Left renal cortex interstitium (tissue), 4 donors: ENCODE measurements at places on chromosomes 6 and 20. TPM values are rescaled to one million over a fixed set of nuclear protein-coding genes. Genes with fewer than 3 reads are reported as not detected.
A peak's percentile ranks its signal among the peaks of the same experiment; 100 is the strongest.

DNA sequence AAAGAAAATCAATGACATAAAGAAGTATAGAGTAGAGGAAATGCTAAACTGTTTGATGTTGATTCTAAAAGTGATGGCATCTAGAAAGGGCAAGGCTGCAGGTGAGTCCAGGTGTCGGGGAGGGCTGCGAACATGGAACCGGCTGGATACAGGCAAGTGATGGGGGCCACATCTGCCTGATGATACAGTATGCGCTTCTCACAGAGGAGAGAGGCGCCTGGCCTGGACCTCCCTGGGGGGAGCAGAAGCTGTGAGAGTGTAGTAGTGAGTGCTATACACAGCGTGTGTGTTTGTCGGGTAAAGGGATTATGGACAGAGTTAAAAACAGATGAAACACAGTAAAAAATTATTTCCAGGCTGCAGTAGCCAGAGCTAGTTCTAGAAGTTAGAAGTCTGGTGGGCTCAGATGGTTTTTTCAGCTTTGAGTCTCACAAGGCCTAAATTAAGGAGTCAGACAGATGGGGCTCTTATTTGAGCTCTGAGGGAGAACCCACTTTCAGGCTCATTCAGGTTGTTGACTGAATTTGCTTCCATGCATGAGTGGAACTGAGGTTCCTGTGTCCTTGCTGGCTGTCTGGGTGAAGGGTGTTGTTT, 195.8 kb upstream of the ARG1 start:
- no peak for DNase-seq

The HLA-DQB1 gene
- 3.8 TPM for polyA plus RNA-seq

DNA sequence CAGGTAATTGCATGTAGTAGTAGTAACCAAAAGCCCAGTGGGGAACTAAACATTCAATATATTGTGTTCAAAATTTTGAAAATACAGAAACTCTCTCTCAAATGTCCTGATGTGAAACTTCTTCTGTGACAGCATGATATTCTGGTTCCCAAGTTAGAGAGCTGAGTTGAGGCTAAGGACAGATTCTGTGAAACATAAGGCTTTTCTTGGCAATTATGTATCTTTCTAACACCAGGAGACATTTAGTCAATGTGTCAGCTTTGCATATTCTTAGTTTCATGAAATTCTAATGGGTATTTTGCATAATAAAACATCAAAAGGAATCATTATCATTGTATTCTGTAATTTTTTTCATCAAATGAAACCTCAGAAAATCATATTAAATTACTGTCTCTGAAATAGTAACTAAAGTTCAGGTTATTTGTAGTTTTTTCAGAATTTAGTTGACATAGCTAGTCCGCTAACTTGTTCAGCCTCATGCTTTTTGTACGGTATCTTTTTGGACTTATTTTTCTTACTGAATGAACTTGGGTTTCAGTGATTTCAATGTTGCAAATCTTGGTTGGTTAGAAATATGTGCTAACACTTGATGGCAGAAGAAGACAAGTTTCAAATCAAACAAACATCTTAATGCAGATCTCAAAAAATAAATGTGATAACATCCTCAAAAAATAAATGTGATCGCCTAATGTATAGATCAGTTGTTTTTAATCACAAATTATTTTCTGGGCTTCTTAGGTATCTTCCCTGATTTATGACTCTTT, 70.4 kb downstream of the AKAP7 start:
- no peak for DNase-seq

The C6orf132 gene
- 3.8 TPM for polyA plus RNA-seq

The NTSR1 gene
- polyA plus RNA-seq, result 1.6 TPM

- DNase-seq, result no peak
Observed at GRCh38 chr20:1330075-1330830, 1.3 kb upstream of the SDCBP2 start.

The KHDC1 gene
- 9.2 TPM for polyA plus RNA-seq

The BEND3 gene
- 9.8 TPM for polyA plus RNA-seq

GRCh38 chr6:160305926-160306713, 42.1 kb upstream of the SLC22A3 start:
- no peak for DNase-seq

The COL21A1 gene
- 147 TPM for polyA plus RNA-seq

DNA sequence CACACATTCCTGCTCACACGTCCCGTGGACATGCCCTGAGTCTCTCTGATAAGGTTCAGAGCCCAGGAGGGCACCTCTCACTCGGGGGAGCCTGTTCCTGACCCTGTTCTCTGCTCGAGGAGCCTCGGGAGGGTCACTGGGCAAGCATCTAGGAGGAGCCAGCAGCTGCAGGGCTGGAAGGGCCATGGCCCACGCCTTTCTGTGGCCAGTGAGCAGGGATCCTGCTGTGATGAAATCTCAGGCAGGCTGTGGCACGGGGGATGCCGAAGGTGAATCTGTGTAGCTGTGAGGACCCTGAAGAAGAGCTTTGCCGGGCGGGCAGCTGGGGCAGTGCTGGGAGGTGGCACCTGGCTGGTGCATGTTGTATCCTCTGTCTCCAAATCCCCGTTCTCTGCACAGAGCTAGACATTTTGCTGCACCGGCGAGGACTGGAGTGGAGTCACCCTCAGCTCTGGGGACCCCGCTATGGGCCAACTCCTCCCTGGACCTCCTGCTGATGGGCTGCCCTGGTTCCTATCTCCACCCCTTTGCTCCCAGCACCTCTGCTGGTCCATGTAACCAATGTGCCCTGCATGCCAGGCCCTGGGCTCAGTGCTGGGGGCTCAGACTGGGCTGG, 7.1 kb upstream of the NPBWR2 start:
- DNase-seq, result no peak

DNA sequence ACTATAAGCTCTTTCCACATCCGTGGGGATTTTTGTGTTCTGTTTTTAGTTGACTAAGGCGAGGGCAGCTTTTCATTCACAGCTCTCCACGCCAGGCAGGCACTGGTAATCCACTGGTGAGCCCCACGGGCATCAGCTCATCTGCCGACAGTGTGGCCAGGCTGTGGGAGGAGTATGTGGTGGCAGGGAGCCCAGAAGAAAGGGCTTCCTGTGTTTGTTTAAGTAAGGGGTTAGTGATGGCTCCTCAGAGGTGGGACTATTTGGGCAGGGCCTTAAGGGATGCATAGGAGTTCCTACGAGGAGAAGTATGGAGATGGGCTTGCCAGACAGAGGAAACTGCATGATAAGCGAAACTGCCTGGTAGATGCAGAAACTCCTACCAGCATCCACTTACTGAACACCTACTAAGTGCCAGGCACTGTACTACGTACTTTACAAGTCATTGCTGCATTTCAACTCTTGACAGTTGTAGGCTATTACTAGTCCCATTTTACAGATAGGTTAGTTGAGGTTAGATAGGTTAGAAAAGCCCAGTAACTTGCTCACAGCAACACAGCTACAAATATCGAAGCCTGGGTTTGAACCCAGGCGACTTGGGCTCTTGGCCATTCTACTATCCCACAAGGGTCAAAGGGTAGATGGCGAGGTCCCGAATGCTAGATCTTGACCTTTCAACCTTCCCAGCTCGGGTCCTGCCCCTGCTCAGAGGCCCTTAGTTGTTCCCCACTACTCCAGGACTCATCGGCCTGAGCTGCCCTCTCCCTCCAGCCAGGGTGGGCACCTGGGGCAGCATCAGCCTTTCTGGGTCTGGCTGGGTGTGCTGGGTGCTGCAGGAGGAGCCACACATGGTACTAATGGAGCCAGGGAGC, 55.1 kb downstream of the CEBPB start:
- no peak for DNase-seq

DNA sequence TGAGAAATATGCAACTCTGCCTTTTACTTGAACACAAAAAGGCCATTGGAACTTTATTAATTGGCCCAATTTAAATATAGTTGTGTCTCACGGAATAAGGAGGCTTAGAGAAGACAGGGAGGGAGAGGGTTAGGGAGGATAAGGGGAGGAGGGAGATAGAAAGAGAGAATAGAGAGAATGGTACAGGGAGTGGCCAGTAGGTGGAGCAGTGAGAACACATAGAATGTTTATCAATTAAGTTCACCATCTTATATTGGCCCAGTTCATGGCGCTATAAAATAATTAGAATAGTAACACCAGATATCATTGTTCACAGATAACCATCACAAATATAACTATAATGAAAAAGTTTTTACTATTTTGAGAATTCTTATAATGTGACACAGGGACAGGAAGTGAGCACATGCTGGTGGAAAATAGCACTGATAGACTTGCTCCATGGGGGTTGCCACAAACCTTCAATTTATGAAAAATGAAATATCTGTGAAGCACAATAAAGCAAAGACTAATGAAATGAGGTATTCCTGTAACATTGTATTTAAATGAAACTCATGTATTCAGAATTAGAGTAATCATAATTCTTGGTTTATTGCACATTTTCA, 374.1 kb upstream of the MANEA start:
- DNase-seq, result no peak

DNA sequence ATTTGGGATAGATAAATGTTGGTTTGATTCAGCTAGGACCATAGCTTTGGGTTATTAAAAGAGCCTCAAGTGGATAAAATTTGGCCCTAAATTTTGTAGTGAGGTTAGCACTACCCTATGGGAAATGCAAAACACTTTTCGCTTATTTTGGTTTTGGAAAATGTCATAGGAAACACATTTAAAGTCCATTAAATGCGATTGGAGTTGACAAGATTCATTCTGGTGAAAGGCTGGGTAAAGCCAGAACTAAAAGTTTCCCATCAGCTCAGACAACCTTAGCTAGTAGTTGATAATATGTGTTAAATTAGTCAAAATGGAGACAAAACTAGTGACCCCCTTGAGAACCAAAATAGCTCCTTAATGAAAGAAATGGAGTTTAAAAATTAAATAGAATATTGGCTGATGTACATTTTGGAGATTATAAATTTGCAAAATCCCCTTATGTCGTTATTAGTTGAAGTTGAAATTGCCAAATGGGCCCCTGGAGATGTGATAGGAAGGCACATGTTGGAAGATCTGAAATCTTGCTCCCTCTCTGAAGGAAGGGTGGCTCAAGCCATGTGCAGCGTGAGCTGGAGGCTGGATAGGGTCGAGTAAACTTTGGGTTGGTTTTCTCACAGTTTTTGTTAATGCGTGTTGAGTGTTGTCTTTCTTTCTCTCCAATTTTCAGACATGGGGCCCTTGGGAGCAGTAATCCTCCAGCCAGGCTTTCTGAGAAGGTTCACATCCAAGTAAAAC, 72.8 kb downstream of the CD83 start:
- DNase-seq, result no peak

The ECI2 gene
- polyA plus RNA-seq, result 93.9 TPM

DNA sequence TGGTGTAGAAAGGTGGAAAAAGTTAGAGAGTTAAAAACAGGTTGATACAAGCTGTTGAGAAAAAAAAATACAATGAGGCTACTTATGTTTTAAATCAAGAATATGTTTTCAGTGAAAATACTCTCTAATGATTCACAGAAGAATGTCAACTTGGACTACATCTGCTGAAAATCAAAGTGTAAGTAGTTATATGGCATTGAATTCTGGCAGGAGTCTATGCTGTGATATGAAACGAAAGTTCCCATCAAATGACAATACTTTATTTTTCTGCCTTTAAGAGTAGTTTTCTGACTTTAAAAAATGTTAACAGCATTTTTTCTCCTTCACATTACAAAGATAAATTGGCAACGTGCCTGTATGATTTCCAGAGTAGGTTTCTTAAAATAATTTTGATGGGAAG, 158.3 kb downstream of the EYA4 start:
- DNase-seq, result no peak

The SPATS1 gene
- polyA plus RNA-seq, result not detected

- no peak for DNase-seq
Observed at GRCh38 chr6:82022614-82023129, 224.9 kb downstream of the IBTK start.

- no peak for DNase-seq
Observed at GRCh38 chr6:85490516-85491248, 40.8 kb downstream of the NT5E start.

- DNase-seq, result peak; percentile 21
Observed at GRCh38 chr6:73675466-73676098, 20.4 kb upstream of the CD109 start.

The RIPPLY2 gene
- polyA plus RNA-seq, result not detected

DNA sequence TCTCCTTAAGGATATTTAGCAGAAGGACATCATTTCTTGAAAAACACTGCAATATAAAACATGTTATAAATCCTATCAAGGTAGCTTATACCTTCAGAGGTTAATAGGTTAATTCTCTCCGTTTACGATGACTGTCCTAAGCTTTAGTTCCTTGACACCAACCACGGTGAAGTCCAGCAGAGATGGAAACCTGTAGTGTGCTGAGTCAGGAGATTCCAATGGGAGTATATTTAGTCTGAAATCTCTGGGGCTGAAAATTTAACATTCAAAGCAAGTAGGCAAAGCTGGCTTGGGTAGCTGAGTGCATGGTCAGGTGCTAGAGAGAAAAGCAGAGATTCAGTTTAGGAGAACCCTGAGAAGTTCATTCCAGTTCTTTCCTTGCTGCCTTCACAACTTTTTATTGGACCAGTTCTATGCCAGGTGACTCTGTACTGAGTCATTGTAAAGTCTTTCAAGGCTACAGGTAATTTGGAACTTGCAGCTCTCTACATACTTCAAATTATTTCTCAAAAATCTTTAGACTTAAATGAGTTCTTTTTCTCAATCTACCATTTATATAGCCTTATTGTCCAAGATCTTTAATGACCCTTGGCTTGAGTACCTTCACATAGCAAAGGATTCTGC, 1009.4 kb upstream of the FLRT3 start:
- no peak for DNase-seq

The SLC32A1 gene
- 1.8 TPM for polyA plus RNA-seq

GRCh38 chr6:71446057-71446456, 157.4 kb downstream of the OGFRL1 start:
- DNase-seq, result no peak

DNA sequence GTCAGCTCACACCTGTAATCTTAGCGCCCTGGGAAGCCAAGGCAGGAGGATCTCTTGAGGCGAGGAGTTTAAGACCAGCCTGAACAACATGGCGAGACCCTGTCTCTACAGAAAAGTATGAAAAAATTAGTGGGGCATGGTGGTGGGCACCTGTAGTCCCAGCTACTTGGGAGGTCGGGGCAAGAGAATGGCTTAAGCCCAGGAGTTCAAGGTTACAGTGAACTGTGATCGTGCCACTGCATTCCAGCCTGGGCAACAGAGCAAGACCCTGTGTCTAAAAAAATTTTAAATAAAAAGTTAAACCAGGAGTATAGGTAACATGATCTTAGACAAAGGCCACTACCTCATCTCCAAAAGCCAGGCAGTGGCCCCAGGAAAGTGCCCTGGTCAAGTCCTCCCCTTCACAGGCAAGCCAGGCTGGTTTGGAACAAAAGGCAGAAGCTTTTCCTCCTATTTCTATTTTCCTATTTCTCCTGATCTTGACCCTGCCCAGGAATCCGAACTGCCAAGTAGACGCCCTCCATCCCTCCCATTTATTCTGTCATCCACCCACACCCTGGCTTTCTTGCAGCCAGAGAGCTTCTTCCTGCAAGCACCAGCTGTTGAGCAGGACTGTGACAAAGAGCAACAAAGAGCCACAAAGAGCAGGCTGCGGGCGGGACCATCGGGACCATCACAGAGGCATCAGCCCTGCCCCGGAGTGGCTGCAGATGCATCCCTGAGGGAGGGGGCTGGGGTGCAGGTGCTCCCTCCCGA, 149.9 kb upstream of the AFDN start:
- no peak for DNase-seq

- DNase-seq, result no peak
Observed at GRCh38 chr20:12965212-12965869, 43.4 kb upstream of the SPTLC3 start.
